ENCODE measurements at places on chromosomes 16 and 17.

DNA sequence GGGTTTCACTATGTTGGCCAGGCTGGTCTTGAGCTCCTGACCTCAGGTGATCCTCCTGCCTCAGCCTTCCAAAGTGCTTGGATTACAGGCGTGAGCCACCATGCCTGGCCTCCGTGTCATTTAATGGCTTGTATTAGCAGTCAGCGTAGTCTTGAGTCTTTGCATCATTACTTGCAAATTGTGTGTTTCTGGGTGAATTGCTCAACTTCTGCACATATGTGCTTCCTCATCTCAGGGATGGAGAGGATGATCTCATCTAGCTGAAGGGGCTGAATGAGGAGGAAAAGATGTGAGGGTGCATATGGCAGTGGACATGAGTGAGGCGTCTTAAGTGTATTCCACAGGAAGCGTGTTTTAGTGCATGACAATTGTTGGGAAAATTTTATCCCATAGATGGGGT is 155.8 kb downstream of the SNX29 start:
- DNase-seq, result no peak

DNA sequence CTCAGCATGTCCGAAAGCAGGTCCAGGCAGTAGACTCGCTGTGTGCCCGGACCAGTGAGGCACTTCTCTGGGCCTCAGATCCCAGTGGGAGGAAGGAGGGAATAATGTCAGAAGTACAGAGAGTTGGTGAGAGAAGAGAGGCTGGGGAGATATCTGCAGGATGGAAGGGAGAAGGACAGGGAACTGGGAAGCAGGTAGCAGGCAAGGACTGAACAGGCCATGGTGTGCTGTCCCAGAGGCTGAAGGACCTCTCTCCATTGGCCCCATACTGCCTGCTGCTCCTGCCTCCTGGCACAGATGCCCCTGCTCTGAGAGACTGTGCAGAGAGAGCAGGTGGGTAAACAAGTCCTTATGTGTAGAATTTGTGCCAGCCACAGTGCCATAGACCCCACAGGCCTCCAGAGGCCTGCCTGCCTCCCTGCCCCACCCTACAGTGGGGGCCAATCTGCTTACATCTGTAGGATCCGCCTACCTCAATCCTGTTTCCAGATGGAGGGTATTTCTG is 34.2 kb upstream of the CRHR1 start:
- DNase-seq, result no peak

DNA sequence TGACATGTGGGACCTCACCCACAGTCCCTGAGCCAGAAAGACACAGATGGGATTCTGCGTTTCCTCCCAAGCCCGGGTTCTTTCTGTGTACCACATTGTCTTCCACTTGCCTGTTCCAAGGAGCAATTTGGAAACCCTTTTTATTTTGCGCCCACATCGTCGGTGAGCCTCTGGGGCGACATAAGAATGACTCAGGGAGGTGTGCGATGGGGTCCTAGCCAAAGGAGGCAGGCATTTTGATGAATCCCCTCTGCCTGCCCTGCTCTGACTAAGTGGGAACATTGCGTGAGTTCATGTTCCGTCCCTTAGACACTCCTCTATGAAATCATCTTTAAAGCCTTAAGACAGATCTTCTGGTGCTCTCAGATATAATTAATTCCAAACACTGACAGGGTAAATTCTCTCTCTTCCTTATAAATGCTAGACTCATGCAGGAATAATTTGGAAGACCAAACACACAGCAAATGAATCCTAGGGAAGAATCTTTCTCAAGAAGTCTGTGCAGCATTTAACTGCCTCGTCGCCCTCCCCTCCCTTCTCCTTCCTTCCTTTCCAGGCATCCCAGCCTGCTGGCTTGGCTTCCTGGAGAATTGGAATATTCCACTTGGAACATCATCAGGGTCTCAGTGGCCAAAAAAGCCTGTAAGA is 52.7 kb upstream of the FOXF1 start:
- DNase-seq, result peak; percentile 88

GRCh38 chr16:81451753-81452680 is 7.4 kb downstream of the CMIP start:
- no peak for DNase-seq

- no peak for DNase-seq
Measured at GRCh38 chr16:52561910-52562741, 15.2 kb upstream of the TOX3 start.

- DNase-seq, result peak; percentile 32
Measured at GRCh38 chr17:77011173-77012011, 129.4 kb upstream of the SEC14L1 start.

Measured in HFF-Myc (cell line).